ENCODE measurements at places on chromosomes 12 and 14.

- peak; percentile 1 for DNase-seq
Measured at GRCh38 chr14:29030121-29030520, 263.5 kb downstream of the FOXG1 start.

DNA sequence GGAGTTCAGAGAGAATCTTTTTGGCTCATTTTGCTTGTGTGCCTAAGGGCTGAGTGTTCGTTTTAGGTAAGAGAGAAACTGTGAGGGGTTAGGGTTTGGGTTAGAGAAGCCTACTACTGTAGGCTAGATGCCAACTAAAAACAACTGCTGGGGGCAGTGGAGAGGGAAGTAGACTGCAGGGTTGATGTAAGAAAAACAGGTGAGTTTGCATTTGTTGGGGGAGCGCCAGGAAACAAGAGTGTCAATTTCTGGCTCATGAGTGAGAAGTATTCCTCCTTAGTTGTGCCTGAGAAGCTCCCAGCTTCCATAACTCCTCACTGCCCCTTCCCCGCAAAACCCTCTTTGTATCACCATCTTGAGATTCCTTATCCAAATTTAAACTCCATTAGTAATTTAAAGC is 92.3 kb downstream of the DERA start:
- DNase-seq: no peak

DNA sequence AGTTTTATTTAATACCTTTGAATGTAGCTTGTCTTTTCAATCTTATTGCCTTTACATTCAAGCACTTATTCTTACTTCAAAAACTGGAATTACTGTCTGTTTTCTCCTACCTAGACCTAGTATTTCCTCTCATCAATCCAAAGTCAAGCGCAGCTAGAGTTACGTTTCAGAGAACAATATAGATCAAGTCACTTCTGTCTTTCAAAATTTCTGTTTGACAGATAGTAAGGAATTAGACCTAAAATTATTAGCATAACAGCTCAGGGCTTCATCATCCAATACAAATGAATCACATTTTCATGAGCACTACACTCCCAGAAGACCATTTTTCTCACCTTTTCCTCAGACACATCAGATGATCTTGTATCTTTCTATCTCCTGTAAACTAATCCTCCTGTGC is 170.6 kb downstream of the CCDC59 start:
- no peak for DNase-seq

- no peak for DNase-seq
Measured at GRCh38 chr14:24313913-24314312, 2.6 kb downstream of the LTB4R start.

DNA sequence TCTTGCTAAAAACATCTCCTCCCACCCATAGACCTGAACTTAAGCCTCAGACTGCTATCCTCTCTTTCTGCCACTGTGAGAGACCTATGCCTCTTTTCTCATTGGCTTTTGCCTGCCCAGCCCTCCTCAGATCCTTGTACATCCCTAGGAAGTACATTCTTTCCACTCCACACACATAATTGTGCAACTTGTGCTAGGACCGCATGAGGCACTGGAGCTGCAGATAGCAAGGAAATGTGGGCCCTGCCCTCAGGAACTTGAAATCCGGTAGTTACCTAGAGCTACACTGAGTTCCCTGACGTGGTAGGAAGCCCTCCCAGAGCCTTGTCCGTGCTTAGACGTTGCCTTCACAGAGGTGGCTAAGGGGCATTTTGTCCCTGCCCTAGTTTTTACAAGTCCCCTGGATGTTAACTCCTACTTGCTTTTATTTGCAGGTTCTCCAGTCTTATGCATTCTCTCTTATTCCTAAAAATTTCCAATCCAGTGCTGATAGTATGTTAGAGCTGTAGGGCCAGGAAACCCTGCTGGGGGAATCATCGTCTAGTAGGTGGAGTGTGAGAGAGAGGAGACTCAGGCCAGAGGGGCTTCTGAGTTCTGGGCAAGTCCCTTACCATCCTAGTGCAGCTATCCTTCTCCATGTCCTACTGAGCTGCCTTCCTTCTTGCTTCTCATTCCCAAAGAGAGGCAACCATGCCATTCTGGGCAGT is 41.3 kb downstream of the NTF3 start:
- peak; percentile 77 for DNase-seq

DNA sequence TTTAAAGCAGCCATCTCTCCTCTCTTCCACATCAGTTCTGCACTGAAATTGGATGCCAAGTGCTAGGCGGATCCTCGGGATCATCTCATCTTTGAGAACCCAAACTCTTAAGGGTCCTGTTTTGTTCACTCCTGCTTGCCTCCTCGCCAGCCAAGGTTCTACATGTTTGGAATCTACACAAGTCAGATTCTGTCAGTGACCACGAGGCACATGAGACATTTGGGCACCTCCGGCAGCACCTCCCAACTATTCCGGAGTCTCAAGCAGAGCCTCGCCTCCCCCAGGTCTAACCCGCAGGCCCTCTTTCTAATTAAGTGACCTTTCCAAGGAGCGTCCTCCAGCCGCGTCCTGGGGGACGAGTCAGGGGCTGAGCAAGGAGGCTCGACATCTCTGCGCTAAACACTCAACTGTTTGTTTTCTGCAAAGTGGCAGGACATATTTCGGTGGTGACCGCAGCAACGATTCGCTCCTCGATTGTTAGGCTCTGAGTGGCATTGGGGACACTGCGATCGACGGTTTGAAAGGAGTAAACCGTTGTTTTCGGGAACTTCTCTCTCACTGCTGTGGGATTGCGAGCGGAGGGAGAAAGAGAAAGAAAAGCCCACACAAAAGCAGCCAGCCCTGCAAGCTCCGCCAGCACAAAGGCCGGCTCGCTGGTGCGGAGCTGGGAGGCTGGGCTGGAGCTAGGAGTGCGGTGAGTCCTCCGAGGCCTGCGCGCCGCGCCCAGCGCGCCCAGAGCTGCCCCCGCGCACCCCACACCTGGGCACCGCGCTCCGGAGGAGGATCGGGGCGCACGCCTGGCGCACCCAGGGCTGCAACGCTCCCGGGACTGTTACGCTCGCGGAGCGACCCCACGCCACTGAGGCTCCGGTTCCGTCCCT is 640 bp downstream of the ARMH4 start:
- DNase-seq: peak; percentile 44

- peak; percentile 13 for DNase-seq
Measured at GRCh38 chr14:24317141-24317928, 6.0 kb downstream of the LTB4R start.

DNA sequence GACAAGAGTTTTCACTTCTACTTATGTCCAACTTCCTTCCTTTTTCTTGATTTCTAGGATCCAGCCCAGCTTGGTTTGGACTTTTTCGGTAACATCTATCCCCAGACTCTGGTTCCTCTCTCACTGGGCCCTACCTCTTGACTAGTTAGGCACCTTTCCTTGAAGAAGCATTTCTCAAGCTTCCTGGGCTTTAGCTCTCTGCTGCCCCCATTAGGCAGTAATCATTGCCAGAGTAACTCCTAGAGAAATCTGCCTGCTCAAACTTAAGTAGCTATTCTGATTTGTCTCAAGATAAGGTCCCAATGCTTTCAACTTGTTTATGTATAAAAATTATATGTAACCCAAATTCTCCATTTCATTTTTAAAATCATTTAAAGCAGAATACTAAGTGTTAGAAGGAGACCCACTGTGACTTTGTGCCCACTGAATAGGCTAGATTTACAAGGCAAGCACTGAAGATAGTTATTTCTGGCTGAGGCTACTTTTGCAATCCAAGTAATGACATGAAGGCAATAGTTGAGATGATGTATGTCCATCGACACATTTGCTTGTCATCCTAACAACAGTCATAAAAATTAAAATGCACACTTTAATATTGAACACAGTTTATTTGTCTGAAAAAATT is 275.0 kb upstream of the G2E3 start:
- DNase-seq: peak; percentile 45

- DNase-seq: no peak
Measured at GRCh38 chr12:108641446-108642268, 8.0 kb upstream of the SELPLG start.

DNA sequence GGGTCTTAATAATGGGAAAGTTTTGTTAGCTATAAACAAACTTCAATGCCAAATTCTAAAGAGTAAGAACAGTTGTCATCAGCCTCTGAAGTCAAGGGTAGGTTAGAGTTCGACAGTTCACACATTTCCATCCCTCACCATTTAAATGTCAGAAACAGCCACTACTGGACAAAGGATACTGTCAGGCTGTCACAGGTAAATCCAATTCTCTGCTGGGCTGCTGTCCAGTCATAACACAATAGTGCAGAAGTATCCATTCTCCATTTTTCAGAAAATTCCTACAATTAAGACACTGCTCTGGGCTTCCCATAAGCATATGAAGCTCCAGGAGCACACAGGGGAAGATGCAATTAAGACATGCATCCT is 221.4 kb downstream of the RPS29 start:
- DNase-seq: no peak

DNA sequence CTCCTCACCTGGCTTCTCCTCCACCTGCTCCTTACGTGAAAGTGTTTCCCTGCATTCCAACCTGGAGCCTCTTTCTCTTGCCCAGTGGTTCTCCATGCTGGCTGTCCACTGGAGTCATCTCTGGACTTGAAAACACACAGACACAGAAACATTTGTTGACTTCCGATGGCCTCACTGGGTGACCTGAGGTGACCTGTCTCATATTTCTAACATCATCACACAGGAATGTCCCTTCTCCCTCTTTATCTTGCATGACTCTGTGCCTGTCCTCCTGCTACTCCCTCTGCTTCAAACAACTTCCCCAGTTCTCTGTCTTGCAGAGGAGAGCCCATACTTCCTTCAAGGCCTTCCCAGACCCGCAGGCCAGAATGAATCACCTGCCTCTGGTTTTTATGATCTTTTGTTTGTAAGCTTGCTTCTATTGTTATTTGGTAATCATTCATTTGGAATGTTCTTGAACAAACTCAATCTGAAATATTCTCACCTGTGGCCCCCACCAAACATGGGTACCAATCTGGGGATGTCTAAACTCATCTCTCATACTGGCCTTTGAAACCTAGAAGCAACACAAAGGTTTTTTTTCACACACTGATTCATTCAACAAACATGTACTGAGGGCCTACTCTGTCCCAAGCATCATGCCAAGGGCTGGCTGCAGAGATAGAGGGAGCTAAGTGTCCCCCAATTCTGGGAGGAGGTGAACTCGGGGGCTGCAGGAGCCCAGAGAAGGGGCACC is 9.7 kb upstream of the RIN3 start:
- DNase-seq: peak; percentile 83

DNA sequence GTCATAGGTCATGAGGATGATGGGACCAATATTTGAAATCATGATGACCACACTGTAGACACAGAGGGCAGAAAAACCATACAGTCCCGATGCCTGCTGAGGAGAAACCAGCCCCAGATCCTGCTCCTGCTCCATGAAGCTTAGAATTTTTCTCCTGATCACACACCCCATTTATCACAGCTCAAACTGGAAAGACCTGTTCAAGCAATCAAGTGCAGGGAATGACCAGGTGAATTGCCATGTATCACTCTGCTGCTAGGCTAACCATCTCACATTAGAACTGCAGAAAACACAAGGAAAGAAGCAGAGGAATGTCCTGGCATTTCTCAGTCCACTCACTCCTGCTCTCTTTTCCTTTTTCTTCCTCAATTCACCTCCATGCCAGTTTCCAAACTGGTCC is 18.1 kb downstream of the MANSC1 start:
- DNase-seq: no peak

- DNase-seq: no peak
Measured at GRCh38 chr12:104147346-104147745, 9.3 kb upstream of the NFYB start.

DNA sequence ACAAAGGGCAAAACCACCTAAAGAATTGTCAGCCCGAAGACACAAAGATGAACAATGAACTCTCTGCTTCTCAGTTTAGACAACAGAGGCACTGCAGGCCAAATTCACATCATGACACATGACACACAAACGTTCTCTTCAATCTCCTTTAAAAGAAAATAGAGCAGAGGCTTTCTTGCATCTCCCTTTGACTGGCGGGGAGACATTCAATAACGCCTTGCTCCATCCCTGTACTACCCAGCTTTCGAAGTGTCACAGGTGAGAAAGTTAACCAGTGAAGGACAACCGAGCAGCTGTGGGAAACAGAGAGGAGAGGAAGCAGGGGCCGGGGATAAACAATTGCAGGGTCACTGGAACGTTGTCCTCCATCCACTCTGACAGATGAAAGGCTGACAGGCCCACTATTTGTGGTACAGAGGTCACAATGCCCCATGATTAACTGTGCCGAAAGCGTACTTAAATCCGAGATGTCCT is 130.8 kb downstream of the PHLDA1 start:
- no peak for DNase-seq

GRCh38 chr12:115946092-115946491 is 331.4 kb downstream of the MED13L start:
- no peak for DNase-seq

DNA sequence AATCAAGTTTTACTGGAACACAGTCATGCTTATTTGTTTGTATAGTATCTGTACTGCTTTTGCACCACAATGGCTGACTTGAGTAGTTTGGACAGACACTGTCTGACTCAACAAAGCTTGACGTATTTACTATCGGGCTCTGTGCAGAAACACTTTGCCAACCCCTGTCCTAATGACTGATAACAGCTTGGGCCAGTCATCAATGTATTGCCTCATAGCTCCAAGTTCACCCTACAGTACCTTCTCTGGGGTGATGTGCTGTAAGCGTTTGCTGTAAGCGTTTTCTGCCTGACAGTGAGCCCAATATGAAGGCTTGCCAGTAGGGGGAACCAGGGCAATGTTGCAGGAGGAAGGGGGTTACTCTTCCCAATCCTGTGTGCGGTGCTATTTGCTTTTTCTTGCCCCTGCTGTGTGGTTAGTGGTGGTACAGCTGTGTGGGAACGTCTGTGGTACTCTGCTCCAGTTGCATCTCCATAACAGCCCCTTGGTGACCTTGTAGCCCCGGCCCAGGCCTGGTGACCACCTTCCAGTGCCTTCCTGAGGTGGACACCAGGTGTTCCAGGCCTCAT is 5.4 kb upstream of the CCDC177 start:
- peak; percentile 95 for DNase-seq

GRCh38 chr12:46608431-46609272 is 217.1 kb downstream of the SLC38A4 start:
- DNase-seq: peak; percentile 21

DNA sequence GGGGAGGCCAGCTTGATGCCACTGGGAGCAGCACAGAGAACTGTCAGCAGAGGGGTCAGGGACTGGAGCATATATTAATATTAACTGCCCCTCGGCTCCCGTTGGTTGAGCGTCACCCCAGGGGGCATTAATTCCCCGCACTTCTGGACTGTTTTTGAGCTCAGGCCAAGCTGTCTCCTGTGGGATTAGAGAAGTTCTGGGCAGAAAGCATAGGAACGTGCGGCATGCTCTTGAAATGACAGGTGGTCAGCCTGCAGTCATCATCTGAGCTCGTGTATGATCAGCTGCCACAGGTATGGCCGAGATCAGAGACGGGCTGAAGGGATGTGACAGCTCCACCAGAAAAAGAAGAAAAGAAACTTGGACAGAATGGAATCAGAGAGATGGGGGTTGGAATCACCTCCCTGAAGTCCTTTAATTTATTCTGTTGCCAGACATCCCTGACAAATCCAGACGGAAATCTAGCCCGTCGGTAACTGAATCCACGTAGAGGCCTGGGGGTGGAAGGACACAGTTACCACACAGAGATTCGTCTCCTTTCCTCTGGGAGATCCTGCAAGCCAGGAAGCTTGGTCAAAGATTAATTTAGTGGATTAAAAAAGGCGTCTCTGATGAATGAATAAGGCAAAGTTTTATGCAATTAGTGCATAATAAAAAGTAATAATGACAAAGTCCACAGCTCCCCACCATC is 23.6 kb downstream of the NR1H4 start:
- no peak for DNase-seq

- DNase-seq: no peak
Measured at GRCh38 chr12:1539135-1539534, 55.2 kb downstream of the FBXL14 start.

Measured in mesenchymal stem cell (in vitro differentiated cells and primary cell).